Right kidney (tissue), 9 donors: ENCODE measurements at places on chromosomes 3 and 15.

DNA sequence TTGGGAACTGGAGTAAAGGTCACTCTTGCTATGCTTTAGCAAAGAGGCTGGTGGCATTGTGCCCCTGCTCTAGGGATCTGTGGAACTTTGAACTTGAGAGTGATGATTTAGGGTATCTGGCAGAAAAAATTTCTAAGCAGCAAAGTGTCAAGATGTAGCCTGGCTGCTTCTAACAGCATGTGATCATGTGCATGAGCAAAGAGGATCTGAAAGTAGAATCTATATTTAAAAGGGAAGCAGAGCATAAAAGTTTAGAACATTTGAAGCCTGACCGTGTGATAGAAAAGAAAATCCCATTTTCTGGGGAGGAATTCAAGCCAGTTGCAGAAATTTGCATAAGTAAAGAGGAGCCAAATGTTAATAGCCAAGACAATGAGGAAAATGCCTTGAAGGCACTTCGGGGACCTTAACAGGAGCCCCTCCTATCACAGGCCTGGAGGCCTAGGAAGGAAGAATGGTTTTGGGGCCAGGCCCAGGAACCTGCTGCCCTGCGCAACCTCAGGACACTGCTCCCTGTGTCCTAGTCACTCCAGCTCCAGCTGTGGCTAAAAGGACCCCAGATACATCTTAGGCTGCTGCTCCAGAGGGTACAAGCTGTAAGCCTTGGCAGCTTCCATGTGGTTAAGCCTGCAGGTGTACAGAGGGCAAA is 212.2 kb upstream of the LINGO1 start:
- no peak for DNase-seq

GRCh38 chr3:161038725-161039124 is 66.4 kb downstream of the B3GALNT1 start:
- no peak for DNase-seq

DNA sequence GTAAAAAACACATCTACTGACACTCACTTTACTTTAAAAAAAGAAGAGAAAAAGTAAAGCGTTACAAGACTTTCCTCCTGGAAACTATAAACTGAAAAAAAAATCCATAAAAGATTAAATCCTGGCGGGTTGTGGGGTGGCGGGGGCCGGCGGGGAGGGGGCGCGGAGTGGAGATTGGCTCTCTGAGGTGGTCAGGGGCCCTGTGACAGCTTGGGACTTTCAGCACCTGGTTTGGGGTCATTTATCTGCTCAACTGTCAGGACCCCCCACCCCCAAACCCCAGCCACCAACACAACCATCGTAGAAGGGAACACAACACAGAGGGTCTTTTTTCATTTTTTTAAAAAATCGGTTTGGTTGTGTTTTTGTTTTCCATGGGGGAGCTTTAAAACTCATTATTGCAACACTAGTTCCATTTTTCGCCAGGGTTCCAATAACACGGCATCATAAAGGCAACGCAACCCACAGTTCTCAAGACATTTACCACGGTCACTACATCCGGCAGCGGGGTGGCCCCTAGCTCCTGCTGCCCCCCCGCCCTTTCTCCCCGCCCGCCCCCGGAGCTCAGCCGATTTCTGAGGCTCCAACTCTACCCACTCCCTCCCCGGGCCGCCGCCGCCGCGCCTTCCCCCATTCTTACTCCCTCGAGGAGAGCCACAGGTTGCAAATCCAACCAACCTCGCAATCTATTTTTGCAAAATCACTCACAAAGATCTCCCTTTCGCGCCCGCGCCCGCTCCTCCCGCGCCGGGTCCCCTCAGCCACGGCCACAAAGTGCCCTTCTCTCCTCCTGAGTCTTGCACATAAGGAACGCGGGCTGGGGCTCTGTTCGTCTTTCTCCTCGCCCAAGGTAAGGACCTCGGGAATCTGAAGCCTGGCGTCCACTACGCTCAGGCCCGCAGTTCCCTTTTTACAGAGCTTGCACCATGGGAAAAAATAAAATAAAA is 1.8 kb downstream of the BCL6 start:
- DNase-seq = peak; percentile 87

DNA sequence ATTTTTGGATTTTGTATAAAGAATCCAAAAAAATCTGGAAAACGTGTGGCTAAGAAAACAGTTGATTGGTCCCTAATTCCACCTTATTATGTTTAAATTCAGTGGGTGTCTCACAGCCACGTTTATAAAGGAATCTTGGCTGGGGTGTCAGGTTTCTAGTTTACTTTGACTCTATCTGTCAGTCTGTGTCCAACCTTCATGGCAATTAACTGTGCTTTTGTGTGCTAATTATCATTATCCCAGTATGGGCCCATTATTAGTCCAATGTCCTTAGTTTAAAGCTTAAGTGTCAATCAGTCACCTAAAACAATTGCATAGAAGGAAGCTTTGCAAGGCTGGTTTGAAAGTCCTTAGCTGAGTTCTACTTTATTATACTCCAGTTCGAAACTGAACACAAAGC is 3.7 kb upstream of the CNTN4 start:
- no peak for DNase-seq

DNA sequence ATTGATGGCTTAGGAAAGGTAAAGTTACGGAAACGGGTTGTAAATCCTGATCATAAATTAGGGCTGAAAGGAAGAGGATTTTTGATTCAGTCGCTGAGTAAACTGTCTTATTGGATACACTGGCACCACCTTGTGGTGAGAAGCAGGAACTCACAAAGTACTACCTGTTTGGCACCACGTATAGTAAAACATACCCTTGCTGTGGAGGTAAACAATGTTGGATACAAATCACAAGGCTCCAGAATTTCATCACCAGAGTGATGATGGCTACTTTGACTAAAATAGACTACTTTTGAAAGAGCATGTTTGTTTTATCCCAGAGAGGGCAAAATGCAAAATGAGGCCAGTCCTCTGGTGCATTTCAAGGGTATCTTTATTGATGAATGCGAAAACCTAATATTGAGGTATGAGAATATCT is 216.9 kb downstream of the IGSF11 start:
- DNase-seq = no peak

GRCh38 chr3:196985298-196985697 is 16.7 kb upstream of the PIGZ start:
- DNase-seq = no peak

DNA sequence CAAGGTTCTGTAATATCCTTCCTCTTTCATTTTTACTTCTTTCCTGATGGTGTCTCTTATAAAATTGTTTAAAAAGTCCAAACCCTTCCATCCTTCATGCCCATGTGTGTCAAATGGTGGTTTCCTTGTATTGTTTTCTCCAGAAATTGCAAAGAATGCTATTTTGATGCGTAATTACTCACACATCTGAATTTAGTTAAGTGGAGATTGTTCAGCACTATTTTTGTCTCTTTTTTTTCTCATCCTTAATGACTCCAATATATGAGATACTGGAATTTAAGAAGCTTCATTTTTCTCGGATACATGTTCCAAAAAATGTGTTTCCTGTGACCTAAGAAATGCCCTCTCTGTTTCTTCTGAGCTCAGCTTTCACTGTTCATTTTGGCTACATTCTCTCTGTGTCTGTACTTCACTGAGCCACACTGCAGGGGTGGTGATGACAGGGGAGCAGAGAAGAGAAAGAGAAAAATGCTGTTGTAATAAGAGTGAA is 799.8 kb downstream of the DIPK2A start:
- DNase-seq = no peak

- no peak for DNase-seq
Measured at GRCh38 chr3:139088462-139089324, 44.0 kb upstream of the PRR23C start.

GRCh38 chr15:92878593-92879053 is 21.5 kb upstream of the CHD2 start:
- DNase-seq = no peak

DNA sequence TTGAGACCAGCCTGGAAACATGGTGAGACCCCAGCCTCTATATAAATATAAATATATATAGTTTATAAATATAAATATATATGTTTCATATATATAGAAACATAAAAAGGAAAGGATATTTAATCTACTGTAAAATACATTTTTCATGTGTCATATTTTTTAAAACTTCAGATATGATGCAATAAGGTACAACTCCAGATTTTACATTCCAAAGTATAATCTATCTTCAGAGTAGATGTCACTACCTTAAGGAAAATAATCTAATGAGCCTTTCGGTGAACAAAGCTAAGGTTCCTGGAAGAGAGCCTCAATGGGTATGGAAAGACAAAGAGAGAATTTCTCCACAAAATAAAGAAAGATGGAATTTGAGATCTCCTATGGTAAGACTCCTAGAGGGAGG is 16.9 kb downstream of the EFHB start:
- no peak for DNase-seq

- no peak for DNase-seq
Measured at GRCh38 chr3:159113221-159113875, 311.5 kb downstream of the MFSD1 start.
